ENCODE measurements at places on chromosomes 11 and 22.

DNA sequence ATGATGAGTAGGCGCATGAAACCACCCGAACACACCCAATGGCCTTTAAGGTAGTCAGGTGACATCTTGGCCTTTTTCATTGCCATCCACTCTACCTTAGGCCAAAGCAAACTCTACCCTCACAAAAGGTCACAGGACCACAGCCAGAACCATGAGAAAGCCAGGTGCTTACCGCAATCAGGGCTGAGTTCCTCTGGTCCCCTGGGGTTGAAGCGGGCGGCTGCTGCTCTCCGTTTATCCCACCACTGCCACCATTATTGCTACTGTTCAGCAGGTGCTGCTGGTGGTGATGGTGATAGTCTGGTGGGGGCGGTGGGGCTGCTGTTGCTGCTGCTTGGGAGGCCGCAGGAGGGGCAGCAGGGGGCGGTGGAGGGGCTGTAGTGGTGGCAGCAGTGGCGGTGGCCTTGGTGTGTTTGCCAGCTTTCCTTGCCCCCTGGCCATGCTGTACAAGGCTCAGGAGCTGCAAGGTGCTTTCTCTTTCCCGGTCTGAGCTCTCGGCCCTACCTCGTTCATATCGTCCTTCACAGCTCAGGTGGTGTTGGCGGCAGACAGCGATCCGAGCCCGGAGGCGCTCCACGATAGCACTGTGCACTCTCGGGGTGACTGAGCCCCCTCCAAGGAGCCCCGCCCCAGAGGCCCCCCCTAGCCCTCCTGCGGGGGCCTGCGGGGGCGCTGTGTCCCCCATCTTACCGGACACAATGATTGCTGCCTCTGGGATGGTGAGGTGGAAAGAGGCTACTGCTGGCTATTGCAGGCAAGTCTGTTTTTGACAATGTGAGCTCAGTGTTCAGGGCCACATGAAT is 1.6 kb downstream of the MAML2 start:
- DNase-seq: no peak

- DNase-seq: no peak
These were observed 300.9 kb downstream of the TENM4 start for GRCh38 chr11:79139900-79140299.

DNA sequence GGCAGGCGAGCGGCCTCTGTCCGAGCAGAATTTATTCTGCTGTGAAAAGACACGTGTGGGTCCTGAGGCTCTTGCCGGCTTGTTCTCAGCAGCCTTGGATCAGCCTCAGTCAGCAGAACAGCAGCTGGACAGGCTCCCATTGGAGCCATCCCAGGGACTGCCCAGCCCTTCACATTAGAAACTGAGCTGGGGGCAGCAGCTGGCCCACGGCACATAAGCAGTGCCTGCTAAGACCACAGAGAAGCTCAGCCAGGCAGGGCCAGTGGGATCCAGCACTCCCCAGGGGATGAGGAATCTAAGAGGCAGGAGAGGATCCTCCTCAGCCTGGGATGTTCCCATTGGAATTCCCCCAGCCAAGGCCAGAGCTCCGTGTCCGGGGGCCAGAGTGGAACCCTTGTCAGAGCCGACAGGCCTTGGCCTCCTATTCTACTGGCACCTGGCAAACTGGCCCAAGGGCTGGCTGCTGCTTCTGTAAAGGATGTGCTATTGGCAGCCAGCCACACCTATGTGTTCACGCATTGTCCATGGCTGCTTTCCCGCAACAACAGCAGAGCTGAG is 18.2 kb downstream of the RTN4R start:
- no peak for DNase-seq

DNA sequence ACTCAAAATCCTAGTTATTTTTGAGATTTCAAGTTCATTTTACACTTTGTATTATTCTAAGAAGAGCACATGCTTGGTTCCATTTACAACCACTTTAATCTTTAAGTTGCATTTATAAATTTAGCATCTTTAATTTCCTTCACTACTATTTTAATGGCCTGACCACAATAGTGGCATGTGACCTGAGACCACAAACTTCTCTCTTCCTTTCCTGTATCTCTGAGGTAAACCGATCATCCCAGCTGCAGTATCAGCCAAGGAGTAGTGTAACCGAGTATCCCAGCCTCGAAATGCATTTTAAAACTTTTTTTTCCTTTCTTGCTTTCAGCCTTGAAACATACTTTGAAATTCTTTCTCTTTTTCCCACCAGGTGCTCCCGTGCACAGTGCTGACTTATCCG is 28.7 kb upstream of the CBX6 start:
- DNase-seq: no peak

DNA sequence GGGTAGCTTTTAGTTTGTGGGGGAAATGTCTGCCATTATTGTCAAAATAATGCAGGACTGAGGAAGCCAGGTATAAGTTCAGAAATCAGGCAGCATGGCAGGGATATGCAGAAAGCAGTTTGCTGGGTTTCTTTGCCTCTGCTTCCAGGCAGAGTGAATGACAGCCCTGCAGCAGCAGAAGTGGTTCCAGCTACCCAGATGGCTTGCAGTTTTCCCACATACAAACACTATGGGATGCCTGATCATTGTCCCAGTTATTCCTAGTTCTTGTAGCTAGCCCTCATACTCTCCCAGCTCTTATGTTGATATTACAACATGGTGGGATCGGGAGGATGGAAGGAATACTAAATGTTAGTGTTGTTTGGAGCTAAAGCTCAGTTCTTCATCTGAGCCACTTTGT is 2.8 kb upstream of the DIXDC1 start:
- DNase-seq: no peak

GRCh38 chr11:95143106-95143681 is 53.5 kb downstream of the ENDOD1 start:
- no peak for DNase-seq

DNA sequence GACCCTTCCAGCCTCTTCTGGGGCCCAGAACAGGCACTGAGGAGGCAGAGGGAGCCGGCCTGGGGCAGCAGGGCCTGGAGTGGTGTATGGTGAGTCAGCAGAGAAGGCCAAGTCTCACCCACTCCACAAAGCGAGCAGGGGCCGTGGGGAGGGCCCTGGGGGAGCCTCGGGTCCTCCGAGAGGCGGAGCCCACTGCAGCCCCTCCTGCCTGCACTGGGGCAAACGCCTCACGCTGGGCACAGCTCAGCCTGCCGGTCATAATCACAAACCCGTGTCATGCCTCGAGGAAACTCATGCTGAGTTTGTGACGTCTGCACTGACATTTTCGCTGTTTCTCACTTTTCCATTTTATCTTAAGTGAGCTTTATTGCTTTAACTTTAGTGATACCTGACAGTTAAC is 38.4 kb downstream of the TOLLIP start:
- no peak for DNase-seq

- peak; percentile 52 for DNase-seq
These were observed 134.3 kb downstream of the MN1 start for GRCh38 chr22:27667121-27667843.

- no peak for DNase-seq
These were observed 366.0 kb upstream of the PDGFD start for GRCh38 chr11:104529906-104530305.

DNA sequence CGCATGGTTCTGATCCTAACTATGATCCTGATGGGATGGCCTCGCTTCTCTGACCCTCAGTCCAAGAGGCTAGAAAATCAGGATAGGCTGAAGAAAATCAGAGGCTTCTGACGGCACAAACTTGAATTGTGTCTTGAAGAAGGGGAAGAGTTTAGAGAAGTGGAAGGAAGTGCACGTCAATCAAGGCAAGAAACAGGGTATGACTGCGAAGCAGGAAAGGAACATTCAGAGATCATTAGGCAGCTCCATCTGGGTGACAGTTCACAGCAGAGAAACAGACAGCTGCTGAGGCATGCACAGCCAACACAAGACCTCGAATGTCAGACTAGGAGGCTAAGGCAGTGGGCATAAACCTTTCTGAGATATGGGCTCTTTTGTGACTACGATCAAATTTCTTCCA is 29.3 kb downstream of the CLPB start:
- no peak for DNase-seq

- DNase-seq: no peak
These were observed 14.5 kb upstream of the APLNR start for GRCh38 chr11:57251491-57252104.

DNA sequence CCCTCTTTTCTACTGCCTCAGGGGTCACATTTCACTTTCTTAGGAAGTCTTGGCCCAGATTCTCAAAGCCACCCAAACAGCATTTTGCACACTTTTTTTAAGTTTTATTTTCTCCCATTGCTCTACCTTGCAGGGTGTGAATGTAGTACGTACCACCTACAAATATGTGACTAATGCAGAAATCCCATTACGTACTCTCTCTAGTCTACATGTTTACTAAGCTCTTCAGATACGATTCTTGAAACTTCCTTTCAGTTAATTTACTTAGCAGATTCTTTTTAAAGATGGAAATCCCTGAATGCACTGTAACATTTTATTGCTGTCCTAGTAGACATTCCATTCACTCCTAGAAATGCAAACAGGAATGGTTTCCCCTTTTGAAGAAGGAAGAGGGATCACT is 61.3 kb downstream of the LRRC4C start:
- no peak for DNase-seq

- DNase-seq: no peak
These were observed 15.6 kb upstream of the THY1 start for GRCh38 chr11:119438599-119438998.

- no peak for DNase-seq
These were observed 53.9 kb upstream of the ANO1 start for GRCh38 chr11:70024036-70024772.

DNA sequence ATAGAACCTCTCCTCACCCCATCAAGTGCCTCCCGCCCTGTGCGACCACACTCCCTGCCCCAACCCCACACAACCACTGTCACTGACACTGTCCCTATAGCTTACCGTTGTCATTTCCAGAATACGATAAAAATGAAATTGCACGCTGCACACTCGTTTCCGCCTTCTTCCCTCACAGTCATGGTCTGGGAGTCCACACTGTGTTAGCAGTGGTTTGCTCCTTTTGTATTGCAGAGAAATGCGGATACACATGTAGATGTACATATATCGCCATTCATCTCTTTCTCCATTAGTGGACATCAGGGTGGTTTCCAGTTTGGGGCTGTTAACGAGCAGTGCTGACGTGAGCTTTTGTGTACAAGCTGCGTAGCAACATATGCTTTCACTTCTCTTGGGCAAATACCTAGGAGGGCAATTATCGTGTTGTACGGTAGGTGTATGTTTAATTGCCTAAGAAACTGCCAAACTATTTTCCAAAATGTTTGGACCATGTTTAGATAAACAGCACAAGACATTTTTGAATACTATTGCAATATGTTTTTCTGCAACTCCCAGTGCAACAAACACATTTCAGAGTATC is 59.2 kb upstream of the CD5 start:
- DNase-seq: no peak

DNA sequence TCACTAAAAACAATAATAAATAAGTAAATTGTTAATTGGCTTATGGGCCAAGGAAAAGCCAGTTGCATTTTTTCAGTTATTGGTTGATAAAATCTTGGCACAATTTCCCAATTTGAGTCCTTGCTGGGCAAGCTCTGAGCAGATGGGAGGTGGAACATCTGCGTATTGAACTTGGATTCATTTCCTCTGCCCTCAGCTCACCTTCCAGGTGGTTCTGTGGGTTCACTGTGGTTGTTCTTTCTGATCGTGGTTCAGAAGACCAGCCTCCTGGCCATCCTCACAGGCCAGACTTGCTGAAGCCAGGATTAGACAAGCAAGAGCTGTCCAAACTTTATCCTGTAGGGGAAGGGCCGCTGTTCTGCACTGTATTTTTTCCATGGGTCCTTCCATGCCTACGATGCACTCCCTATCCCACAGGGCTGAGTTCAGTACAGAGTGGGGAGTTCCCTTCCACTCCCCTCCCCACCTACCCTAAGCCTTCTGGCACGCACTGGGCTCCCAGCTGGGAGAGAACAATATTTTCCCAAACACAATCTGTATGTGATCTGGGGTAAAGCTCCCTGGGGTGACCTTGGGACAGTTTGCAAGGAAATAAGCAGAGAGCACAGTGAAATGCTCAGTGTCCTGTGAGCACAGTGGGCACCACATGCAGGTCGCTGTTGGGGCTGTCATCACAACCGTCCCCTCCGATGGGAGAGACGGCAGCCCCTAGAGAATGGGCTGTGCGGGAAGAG is 43.5 kb upstream of the TP53I11 start:
- no peak for DNase-seq

DNA sequence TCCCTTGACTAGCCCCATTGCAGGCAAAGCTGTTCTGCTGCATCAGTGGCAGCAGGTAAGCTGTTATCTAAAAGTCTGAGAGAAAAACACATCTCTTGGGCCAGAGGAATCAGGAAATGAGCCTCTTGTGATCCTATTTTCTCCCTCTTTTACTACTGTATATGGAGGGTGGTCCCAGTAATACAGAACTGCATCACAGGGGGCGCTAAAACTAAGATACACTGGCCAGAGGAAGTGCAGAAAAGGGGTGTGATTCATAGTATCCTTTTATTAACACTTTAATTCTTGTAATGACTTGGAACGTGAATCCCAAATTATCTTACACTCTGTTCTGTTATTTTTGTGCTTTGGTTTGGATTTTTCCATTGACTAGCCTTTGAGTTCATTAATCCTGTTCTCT is 8.8 kb upstream of the MED17 start:
- no peak for DNase-seq

DNA sequence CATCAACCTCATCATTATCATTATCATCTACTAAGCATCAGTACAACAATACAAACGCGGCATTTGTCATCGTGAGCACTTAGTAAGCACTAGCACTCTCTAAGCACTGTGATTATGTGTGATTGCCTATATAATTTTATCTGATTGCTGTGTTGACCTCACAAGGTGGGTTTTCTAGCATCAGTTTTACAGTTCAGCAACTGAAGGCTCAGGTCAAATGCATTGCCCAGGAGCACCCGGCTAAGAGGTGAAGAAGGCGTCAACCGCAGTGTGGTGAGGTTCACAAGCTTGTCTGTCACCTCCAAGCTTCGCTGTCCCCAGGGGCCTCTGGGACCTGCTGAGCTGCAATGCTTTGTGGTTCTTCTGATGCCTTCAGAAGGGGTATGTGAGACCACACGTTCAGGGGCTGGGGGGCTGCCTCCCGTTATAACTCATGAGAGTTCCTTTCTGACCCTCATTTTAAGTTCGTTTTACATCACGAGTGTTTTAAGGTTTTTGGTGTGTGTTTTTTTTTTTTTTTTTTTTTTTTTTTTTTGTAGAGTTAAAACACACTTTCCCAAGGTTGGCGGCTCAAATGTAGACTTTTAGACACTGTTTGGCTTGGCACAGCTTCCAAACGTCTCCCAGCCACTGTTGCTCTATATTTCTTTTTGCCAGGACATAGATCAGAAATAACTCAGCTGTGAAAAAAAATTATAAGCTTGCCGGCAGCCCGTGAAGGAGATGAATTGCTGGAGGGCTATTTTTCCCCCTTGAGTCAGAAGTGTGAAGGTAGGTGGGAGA is 33.8 kb upstream of the SCUBE1 start:
- DNase-seq: no peak

All from right renal pelvis (tissue), 4 donors.